ENCODE measurements at places on chromosomes 13 and 19. TPM values are rescaled to one million over a fixed set of nuclear protein-coding genes. Genes with fewer than 3 reads are reported as not detected.

The ADGRL1 gene
- 3.8 TPM for total RNA-seq

The ZNF625 gene
- not detected for total RNA-seq

The OR10H5 gene
- not detected for total RNA-seq

The ATP4A gene
- total RNA-seq: not detected

The CDX2 gene
- total RNA-seq: 0.56 TPM

The SCN1B gene
- 9.7 TPM for total RNA-seq

All from A549 treated with ZK216348 at 1 μM for 4 hours (cell line).